ENCODE measurements at places on chromosomes 16 and 17.
A peak's percentile ranks its signal among the peaks of the same experiment; 100 is the strongest.

GRCh38 chr17:31882571-31882970 lies 18.9 kb downstream of the UTP6 start:
- no peak for DNase-seq

- DNase-seq: no peak
Measured at GRCh38 chr16:24983561-24983960, 31.6 kb downstream of the ARHGAP17 start.

DNA sequence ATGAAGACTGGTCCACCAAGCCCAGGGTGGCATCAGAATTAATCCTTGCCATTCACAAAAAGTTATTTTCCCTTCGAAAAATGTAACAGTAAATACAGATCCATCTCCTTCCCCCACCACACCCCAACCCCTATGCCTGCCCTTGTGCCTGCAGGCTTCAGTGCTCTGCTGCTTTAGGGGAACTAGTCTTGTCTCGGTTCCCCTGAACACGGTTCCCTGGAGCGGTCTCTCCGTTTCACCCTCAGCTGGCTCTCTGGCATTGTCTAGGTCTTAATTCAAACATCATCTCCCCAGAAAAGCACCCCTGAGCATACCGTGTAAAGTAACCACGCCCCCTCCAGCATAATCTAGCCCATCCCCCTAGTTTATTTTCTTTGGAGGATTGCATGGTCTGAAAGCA lies 25.8 kb downstream of the EMP2 start:
- no peak for DNase-seq

DNA sequence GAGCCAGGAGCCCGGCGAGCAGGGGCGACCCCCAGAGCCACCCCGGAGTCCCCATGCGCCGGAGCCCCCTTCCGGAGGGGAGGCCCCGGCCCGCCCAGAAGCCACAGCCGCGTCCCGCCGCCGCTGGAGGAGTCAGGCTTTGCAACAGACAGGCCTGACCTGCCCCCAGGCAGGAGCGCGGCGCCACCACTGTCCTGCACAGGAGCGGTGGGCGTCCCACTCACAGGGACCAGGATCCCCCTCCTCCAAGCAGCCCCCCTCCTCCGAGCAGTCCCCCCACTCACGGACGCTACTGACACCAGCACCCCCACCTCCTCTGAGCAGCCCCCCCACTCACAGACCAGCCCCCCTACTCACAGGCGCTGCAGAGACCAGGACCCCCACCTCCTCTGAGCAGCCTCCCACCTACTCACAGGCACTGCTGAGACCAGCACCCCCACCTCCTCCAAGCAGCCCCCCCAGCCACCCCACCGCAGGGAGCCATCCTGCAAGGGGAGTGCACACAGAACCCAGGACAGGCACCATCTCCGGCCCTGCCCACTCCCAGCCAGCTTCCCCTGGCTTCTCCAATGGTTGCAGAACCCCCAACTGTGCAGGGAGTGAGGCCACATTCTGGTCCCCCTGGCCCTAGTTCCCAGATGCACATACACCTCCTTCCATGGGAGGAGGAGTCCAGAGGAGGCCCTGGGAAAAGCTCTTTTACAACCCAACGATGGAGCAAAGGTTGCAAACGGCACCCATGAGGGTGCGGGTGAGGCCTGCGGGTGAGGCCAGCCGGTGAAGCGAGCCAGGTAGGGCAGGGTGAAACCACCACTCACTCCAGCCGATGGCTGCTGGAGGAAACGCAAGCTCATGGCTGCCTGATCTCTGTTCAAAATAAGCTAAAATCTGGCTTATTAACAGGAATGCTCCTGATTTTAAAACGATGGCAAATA lies 69.9 kb downstream of the ABR start:
- DNase-seq: no peak

DNA sequence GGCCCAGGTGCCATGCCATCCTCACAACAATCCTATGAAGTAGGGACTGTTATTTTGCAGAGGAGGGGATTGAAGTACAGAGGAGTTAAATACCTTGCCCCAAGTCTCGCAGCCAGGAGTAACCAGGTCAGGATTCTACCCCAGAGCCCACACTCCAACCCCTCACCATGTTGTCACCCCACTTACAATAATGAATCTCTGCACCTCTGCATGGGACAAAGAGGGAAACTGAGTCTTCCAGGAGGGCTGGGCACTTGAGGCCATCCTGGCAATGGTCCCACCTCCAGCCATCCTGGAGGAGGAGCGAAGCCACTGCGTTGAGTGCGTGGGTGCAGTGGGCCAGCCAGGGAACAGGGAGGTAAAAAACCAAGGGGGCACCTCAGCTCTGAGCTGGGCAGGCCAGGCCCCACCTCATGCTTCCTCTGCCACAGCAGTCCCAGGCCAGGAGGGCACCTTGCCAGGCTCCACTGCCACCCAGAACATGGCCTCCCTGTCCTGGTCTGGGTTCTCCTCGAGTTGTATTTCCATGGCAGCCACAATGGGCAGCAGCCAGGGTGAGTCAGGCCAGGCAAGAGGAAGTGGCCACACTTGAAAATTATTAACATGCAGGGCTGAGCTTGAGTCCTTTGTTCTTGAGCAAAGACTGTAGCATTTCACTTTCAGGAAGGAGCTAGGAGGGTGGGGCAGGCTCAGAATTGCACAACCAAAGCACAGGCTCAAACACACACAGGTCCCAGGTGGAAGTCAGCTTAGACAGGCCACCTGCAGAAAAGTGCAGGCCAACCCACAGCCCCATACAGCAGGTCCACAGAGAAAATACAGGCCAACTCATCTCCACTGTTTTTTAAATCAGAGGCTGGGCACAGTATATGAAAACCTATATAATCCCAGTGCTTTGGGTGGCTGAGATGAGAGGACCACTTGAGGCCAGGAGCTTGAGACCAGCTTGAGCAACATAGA lies 52.1 kb downstream of the CUEDC1 start:
- no peak for DNase-seq

DNA sequence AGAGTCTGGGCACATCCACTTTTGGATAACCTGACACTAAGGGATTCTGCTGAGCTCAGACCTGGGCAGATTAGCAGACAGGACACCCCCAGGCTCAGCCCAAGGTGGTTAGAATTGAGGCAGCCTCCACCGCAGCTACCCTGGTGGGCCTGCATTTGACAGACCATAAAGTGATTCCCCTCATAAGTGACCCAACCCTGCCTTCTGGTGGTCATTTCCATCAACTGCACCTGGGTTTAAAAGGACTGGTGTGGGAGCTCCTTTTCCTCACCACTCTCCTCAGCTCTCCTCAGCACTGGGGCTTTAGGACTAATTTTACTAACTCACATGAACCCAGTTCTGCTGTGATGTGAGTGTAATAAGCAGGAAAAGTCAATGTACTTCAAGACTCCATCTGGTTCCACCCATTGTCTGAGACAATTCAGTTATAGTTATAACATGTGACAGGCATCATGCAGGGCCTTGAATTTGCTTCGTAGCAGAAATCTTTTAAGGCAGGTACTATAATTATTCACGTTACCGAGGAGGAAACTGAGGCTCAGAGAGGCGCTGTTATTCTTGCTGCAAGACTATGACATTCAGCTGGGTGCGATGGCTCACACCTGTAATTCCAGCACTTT lies 42.5 kb downstream of the MYH3 start:
- peak; percentile 33 for DNase-seq

- DNase-seq: no peak
Measured at GRCh38 chr16:70508752-70509151, 14.6 kb downstream of the COG4 start.

- no peak for DNase-seq
Measured at GRCh38 chr17:79792984-79793923, 3.6 kb downstream of the CBX8 start.

DNA sequence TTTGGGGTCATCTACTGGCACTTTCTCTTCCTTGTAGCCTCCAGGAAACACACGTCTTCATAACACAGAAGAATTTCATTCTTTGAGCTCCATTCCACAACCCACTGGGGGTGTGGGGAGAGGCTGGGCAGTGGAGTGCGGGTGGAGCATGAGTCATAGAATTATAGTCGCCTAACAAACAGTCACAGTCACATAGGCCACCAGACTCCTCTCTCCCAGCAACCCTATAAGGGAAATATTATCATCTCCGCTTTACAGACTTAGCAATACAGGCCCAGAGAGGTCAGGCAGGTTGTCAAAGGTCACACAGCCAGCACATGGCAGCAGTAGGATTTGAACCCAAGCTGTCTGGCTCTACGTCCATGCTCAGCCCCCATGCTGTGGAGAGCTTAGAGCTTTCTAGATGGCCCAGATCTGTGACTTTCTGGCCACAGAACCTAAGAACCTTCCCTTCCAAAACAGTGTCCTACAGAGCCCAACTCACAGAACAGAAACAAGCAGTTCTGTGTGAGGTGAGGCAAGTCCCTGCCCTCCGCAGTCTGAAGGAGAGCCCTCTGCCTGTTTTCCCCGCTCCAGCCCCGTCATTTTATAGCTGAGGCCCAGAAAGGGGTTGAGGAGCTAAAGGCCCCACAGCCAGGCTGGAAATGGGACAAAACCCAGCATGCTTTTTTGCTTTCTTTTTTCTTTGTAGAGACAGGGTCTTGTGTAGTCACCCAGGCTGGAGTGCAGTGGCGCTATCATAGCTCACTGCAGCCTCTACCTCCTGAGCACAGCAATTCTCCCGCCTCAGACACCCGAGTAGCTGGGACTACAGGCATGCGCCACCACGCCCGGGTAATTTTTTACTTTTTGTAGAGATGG lies 10.7 kb upstream of the LITAF start:
- peak; percentile 37 for DNase-seq

- DNase-seq: no peak
Measured at GRCh38 chr17:61849674-61850073, 13.7 kb downstream of the BRIP1 start.

GRCh38 chr16:1550069-1550468 lies 16.6 kb downstream of the TMEM204 start:
- no peak for DNase-seq

DNA sequence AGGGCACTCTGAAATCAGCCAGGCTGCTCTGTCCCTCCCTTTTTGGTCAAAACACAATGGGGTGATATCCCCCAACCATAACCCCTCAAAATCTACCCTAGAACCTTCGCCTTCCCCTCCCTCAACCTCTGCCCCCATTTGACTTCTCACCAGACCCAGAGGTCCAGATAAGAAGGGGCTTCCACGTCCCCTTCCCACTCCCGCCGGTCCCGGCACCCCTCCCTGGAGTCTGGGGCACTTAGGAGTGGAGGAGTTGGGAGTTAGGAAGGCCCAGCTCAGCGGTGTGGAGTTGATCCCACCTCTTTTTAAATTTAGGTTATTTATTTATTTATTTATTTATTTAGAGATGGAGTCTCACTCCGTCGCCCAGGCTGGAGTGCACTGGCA lies 619 bp upstream of the TMEM92 start:
- no peak for DNase-seq

DNA sequence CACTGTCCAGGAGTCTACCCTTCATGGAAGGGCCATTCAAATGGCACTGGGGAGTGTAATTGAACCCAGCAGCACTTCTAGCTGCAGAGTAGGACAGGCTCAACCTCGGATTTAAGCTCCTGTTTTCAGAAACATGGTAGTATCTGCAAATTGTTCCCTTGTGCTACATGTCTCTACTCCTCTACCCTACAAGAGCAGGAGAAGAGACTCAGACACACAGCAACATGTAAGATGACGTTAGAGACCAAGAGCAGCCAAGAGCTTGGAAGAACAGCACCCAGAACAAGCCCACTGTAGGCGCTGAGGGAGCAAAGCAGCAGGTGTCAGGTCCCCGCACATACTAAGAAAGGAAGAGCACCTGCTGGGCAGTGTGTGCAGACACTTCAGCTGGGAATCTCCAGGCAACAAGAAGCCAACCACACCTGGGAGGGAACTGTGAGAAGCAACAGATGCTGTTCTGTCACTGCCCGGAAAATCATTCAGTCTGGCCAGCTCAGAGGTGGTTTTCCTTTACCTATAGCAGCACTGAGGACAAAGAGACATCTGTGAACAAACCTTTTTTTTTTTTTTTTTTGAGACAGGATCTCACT lies 35.6 kb upstream of the MNT start:
- no peak for DNase-seq

DNA sequence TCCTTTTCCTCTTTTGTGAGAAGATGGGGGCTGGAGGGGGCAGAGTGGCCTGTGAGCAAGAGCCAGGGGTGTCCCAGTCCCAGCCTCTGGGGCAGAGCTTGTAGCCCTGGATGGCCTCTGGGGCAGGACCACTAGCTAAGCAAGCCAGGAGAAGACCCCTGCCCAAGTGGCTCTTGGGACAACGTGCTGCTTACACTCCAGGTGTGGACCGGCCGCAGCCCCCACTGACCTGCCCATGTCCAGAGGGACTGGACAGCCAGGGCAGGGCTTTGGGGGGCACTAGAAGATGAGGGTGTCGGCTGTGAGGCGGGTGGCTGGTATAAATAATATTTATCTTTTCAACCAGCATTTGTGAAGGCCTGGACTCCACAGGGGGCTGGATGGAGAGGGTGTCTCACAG lies 9.2 kb upstream of the SPPL2C start:
- DNase-seq: no peak

GRCh38 chr17:32458371-32458770 lies 14.1 kb downstream of the PSMD11 start:
- no peak for DNase-seq

DNA sequence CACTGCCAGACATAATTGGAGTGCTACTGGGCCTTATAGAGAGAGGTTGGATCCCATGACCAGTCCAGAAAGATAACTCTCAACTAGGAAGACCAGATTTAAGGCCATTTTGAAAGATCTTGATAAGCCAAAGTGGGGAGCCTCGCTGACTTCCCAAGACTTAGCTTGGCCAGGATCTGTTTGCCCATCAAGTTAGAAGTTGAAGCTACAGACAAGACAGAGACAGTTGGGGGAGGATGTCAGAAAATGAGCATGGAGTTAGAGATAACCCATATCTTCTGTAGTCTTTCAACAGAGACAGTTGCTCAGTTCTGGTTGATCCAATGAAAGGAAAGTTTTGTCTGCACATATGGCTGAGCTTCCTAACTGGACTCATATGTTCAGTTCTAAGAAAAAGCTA lies 267.4 kb downstream of the HS3ST3A1 start:
- DNase-seq: no peak

GRCh38 chr16:76241755-76242154 lies 35.4 kb upstream of the CNTNAP4 start:
- DNase-seq: no peak

DNA sequence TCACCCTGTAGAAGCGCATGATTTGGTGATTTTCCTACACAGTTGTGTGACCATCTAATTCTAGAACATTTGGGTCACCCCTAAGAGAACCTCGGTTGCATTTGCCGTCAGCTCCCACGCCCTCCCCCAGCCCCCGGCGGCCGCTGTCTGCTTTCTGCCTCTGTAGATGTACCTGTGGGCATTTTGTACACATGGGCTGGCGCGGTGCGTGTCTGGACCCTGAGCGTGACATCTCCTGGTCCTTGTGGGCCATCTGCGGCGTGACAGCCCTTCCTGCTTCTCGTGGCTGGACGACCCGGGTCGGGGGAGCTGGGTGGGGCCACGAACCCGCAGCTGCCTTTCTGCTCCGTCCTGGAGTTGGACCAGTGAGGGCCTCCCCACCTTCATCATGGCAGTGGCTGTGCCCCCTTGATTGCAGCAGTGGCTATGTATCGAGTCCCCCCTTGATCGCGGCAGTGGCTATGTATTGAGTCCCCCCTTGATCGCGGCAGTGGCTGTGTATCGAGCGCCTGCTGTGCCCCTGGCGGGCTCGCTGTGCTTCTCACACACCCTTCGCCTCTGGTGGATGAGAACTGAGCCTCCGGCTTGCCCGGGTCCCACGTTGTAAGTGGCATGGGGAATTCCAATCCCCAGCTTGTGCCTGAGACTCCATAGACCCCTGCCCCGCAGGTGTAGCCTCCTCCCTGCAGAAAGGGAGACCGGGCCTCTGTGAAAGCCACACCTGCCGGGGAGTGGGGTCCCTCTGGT lies 24.1 kb downstream of the GSE1 start:
- no peak for DNase-seq
